ENCODE measurements at places on chromosomes 3 and 15.

- DNase-seq: peak; percentile 78
Observed at GRCh38 chr3:120203016-120203415, 82.0 kb downstream of the GPR156 start.

DNA sequence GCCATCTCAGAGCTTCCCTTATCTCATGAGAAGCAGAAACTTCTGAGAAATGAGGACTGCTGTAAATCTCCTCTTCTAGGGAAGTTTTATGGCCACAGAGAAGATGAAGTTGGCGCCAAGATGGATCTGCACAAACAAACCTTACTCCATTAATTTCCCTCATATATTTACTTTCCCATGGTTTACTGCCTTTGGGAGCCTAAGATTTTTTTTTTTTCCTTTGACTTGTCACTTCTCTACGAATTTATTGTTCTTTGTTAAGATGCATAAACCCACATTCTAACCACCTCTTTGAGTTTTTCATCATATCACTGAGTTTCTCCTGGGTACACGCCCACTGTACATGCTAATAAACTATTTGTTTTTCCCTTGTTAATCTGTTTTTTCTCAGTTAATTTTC is 21.5 kb upstream of the NPTN start:
- no peak for DNase-seq

- peak; percentile 34 for DNase-seq
Observed at GRCh38 chr3:36944641-36945270, at the start of gene TRANK1. TRANK1 (minus strand) TSS chr3:36945054; CDS start chr3:36944809, 245 bp downstream.

DNA sequence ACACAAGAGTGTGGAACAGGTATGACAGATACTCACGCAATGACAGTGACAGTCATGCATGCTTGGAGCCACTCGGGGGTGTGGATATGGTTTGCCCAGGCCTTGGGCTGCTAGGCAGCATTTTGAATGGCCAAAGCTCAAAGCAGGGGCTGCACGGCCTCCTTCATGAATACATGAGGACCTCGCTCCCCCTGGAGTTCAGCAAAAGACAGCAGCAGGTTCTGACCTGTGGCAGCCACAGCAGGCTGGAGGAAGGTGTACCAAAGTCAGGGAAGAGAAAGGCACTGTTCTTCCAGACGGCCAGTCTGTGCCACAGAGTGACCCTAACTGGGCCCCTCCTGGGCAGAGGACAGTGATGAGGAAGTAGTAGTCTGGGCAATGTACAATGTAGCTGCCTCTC is 88.2 kb upstream of the C2CD4B start:
- no peak for DNase-seq

GRCh38 chr3:27340534-27340933 is 28.6 kb downstream of the NEK10 start:
- no peak for DNase-seq

- DNase-seq: no peak
Observed at GRCh38 chr3:95123104-95123503, 1060.2 kb downstream of the NSUN3 start.

DNA sequence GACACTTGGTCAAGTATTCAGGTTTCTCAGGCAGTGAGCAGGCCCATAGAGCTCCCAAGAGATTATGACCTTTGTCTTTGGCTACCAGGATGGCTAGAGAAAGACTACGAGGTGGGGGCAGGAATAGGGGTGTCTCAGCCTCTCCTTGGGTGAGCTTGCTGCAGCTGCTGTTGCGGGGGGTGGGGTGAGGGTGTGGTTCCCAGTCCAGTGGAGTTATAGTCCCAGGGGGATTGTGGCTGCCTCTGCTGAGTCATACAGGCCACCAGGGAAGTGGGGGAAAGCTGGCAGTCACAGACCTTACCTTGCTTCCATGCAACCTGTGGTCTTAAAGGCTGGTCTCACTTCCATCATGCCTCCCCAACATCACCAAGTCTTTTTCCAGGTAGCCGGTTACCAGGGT is 31.7 kb downstream of the ATP2C1 start:
- DNase-seq: no peak

DNA sequence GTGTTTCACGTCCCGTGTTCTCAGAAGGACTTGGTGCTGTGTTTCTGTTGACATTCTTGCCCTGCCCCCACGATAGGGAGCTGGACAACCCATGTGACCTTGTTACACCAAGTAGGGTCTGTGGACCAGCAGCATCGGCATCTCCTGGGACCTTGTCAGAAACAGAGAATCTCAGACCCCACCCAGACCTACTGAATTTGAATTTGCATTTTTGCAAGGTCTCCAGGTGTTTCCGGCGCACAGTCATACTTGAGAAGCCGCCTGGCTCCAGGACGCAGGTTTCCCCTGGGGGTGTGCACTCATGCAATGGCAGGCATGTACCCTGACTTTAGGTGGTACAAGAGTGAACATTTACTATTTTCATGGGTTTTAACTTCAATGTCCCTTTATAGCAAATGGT is 117.9 kb downstream of the TLE3 start:
- no peak for DNase-seq

GRCh38 chr3:63523100-63523499 is 129.4 kb upstream of the SNTN start:
- DNase-seq: no peak

DNA sequence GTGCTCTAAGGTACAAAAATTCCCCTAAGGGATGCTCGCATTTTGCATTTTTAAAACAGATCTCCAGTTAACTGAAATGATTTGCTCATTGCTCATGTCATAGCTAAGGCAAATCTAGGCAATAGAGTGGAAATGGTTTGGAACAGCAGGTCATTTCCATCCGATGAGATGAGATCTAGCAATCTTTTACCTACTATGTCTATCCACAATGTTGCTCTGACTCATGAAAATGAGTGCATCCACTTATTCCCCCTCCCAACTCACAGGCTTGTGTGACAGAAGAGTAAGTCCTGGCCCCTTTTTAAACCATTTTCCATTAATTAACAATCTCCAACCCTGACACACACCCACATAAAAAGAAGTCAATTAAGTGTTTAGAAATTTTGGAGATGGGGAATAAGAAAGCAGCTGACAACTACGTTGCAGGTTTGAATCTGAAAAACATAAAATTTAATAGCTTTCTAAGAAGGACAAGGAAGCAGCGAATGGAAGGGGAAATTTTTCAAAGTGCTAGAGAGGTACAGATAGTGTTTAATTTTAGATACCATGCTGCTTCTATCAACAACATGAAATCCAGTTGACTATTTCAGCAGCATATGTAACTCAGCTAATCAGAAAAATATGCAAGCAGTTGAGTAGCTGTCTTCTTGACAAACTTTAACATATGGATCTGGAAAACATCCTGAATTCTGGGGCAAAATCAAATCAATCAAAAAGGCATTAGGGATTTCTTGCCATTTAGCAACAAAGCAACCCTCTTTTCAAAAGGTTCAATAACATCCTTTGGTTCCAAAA is 112.0 kb downstream of the TMCO5A start:
- no peak for DNase-seq

GRCh38 chr15:66424963-66425612 is 38.4 kb downstream of the MAP2K1 start:
- DNase-seq: no peak

GRCh38 chr3:159126261-159127020 is 324.6 kb downstream of the MFSD1 start:
- DNase-seq: no peak

DNA sequence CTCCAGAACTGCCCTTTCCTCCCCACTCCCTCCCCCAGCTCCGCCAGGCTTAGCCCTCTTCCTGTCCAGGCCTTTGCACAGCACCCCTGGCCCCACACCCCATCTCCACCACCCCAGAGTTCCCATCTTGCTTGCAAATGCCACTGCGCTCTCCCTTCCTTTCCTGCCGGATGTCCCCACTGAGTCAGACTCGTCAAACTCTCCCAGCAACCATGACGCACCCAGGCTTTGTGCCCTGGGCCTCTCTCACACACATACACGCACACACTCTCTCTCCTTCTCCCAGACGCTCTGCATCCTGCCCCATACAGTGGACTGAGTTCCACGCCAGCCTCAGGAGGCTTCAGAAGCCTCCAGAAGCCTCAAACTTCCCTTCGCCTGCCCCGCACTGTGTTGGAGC is 2.8 kb upstream of the CCDC9B start:
- DNase-seq: peak; percentile 98

DNA sequence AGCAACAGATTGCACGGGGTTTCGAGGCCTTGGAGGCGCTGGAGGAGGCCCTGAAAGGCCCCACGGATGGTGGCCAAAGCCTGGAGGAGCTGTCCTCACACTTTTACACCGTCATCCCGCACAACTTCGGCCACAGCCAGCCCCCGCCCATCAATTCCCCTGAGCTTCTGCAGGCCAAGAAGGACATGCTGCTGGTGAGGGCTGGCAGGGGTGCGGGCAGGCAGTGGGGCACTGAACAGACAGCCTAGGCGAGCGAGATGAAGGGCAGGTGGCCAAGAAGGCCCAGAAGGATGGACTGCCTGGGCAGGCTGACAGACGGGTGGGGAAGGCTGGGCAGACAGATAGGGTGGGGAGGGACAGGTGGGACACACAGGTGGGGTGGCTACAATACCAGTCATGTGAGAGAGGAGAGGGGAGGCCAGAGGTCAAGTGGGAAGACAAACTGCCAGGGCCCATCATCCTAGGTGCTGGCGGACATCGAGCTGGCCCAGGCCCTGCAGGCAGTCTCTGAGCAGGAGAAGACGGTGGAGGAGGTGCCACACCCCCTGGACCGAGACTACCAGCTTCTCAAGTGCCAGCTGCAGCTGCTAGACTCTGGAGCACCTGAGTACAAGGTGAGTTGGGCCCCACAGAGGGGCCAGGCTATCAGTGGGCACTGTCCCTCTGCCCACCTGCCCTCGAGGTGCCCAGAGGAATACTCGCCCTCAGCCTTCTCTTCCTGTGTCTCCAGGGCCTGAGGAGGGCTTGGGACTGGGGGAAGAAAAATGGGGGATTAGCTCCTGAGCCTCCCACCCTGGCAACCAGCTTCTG is 3.1 kb downstream of the PARP3 start:
- no peak for DNase-seq

GRCh38 chr3:117553461-117553860 is 843.9 kb downstream of the TUSC7 start:
- peak; percentile 72 for DNase-seq

DNA sequence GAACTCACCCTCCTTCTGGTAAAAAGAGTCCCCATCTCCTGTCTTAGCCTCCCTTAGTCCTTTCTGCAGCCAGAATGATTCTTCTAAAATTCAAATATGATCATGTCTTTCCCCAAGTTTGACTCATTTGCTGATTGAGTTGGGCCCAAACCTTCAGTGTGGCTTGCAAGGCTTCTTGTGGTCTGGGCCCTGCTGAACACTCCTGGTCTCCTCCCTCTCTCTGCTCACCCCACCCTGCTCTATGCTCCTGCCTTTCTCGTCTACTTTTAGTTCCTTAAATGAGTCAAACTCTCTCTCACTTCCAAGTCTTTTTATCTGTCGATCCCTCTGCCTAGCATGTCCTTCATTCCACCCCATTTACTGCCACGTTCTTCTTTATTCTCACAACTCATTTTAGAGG is 72.6 kb downstream of the CCR1 start:
- DNase-seq: no peak

GRCh38 chr3:111926266-111926676 is 52.6 kb upstream of the ABHD10 start:
- no peak for DNase-seq

GRCh38 chr3:186971578-186971977 is 41.3 kb downstream of the ST6GAL1 start:
- no peak for DNase-seq

GRCh38 chr3:115713284-115713683 is 90.0 kb downstream of the GAP43 start:
- peak; percentile 30 for DNase-seq

DNA sequence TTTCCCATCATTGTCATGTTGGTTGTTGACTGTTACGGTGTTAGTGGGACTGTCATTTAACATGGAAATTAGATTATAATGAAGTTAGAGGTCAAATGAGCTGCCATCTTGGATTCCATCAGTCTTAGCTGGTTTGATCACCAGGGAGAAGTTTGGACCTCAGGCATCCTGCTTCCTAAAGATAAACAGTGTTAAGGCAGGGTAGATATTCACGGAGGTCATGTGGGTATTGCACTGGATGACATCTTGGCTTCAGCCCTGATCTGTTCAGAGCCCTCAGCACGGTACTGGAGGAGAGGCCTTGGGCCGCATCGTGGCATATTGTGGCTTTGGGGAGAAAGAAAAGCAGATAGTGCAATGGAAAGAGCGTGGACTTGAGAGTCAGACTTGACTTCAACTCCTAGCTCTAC is 11.1 kb upstream of the MUC20 start:
- no peak for DNase-seq

- DNase-seq: no peak
Observed at GRCh38 chr15:43186003-43186353, 775 bp downstream of the CCNDBP1 start.

DNA sequence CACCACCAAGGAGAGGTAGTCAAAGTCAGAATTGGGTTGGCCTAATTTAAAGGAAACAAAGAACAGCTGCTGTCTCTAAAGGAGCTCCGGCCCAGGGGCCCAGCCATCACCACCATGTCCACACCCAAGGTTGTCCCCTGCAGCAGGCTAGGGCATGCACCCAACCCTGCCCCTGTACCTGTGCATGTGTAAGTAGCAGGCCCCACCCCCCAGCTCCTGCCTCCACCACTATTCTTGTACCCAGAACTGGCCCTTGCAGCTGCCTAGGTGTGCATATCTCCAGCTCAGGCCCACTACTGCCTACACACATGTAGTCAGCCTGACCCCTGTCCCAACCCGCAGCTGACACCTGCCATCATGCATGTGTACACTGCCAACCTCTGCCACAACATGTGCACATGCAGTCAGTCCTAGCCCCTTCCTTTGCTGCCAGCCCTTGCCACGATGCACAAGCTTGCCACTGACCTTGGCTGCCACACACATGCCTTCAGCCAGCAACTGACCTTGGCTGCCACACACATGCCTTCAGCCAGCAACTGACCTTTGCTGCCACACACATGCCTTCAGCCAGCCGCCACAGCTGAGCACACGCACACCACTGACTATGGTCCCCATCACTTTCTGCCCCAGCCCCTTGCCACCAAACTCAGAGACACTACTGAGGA is 39.7 kb downstream of the FGF12 start:
- DNase-seq: no peak

- DNase-seq: no peak
Observed at GRCh38 chr15:88717382-88718031, 78.7 kb downstream of the ISG20 start.

DNA sequence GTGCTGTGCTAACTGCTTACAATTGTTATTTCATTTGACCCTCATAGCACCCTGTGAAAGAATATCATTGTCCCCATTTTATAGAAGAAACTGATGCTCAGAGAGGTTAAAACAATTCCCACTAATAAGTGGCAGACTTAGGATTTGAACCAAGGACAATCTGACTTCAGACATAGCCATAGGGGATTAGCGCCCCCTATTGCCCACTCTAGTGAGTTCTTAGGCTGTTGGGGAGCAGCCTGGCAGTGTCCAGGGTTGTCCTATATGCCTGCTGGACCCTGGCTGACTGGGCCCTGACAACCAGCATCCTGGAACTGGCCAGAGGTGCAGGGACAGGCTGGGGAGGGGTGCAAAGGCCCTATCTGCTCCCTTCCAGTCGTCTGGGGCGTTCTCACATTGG is 15.4 kb downstream of the DPH3 start:
- DNase-seq: peak; percentile 50

- no peak for DNase-seq
Observed at GRCh38 chr3:126573492-126574117, 14.9 kb upstream of the C3orf22 start.

- peak; percentile 6 for DNase-seq
Observed at GRCh38 chr3:24123596-24123995, 178.5 kb downstream of the NR1D2 start.
